ENCODE measurements at places on chromosomes 5 and 9. TPM values are rescaled to one million over a fixed set of nuclear protein-coding genes. Genes with fewer than 3 reads are reported as not detected.

- no peak for DNase-seq
These were observed 80.1 kb upstream of the PLEKHG4B start for GRCh38 chr5:11898-12297.

DNA sequence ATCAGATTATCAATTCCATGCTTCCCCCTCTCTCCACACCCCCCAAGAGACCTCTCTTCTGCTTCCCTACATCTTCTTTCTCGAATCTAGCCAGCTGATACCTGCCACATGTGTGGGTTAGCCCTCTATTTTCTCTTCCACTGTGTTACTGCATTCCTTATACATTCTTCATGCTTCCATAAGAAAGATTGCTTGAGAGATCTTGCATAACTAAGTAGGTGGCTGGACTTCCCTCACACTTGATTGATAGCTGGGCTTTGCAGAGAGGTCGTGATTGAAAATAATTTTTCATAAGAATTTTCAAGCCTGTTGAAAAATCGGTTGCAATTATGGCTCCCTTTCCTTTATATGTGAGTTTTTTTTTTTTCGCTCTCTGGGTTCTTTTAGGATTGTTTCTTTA is 33.0 kb upstream of the PANK3 start:
- no peak for DNase-seq

DNA sequence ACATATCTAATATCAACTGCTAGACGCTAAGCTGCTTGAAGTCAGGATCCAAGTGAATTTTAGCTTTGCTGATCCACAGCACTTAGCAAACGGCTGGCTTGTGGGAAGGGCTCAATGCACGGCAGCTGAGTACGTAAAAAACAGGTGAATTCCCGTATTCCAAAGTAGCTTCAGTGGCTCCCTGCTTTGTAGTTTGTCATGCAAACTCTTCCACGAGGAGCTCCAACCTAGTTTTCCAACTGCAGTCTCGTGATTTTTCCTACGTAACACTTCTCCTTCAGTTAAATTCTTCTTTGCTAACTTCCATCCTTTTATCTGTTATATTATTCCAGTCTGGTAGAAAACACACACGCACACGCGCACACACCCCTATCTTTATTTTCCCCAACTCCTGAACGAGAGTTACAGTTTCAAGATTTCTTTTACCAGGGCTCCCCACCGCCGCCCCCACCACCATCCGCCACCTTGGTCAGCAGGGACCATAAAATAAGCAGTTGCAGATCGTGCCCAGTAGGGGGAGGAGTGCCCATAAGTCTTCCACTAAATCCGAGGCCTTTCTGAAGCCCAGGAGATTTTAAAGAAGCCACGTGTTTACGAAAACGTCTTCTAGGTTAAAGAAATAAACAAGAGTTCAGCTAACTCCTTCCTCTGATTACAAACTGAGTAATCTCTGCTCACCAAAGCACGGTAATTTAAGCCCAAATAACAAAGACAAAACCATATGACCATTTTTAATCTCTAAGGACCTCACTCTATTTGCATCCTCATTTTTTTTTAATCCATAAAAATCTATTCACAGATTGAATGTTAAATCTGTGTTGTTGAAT is 34.8 kb upstream of the TRIO start:
- peak; percentile 45 for DNase-seq

GRCh38 chr9:95313010-95313498 is 4.5 kb downstream of the FANCC start:
- DNase-seq = peak; percentile 30

The IFNA16 gene
- not detected for total RNA-seq

The MSX2 gene
- total RNA-seq = not detected
